ENCODE measurements at places on chromosomes 2 and 18.
A peak's percentile ranks its signal among the peaks of the same experiment; 100 is the strongest.

DNA sequence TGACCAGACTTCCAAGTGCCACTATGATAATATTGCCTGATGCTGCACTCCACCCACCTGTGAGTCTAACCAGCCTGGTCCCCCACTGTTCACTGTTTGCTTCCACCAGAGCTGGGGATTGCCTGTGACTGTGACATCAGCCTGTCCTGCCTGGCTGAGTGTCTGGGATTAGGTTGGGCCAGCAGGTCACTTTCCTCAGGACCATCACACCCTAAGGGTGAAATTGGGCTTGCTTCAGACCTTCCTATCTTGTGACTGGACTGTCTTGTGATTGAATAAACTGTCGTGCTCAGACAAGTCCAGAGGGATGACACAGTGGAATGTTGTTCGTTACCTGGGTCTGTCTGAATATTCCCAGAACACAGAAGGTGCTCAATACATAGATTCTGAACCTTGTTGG, 87.4 kb upstream of the HK2 start:
- no peak for DNase-seq

- no peak for DNase-seq
Observed at GRCh38 chr2:45867349-45867748, 215.9 kb downstream of the PRKCE start.

DNA sequence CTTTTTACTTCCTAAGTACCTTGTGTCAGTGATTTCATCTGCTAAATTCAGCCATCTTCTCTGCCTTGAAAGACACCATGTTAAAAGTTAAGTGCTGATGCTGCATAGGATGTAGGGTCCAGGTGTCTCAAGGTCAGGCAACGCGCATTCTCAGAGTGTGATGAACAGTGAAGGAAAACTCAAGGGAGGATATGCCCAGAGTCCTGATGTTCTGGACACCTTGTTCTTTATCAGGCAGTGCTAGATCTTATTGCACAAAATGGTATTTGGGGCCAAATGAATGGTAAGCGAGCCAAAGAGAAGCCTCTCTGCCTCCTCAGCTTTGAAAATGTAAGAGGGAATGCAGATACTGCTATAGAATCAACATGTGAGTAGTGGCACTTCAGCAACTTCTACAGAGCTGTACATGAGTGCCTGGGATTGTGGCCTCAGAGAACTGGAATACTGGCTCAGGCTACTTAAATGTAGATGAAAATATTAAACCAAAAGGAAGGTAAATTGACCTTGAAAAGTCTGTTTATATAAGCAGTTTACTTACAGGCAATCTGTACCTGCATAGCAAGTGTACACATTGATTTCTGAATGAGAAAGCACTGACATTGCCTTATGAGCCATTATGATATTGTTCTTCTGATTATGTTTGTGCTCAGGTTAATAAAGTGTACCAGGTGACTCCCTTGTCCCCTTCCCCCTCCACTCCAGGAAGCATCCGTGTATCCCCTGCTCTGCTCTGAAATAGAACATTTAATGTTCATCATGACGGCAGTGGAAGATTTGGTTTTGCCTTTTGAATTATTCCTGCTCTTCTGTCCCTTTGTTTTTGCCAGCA, 86.7 kb upstream of the RANBP2 start:
- DNase-seq: no peak

DNA sequence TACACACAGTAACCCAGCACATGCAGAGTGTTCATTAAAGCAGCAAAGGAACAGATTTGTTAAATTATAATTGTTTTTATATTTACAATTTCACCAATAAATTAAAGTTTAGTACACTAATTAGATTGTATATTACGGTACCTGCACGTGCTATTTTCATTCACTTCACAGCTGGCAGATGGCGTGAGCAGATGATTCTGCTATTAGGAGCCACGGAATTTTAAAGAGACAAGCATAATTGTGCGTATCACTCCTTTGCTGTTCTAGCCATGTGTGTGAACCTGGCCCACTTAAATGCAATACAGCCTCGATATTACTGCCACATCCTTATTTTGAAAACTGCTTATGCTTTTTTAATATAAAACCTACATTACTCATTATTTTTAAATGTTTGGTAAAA, 332.8 kb upstream of the SOX11 start:
- no peak for DNase-seq

DNA sequence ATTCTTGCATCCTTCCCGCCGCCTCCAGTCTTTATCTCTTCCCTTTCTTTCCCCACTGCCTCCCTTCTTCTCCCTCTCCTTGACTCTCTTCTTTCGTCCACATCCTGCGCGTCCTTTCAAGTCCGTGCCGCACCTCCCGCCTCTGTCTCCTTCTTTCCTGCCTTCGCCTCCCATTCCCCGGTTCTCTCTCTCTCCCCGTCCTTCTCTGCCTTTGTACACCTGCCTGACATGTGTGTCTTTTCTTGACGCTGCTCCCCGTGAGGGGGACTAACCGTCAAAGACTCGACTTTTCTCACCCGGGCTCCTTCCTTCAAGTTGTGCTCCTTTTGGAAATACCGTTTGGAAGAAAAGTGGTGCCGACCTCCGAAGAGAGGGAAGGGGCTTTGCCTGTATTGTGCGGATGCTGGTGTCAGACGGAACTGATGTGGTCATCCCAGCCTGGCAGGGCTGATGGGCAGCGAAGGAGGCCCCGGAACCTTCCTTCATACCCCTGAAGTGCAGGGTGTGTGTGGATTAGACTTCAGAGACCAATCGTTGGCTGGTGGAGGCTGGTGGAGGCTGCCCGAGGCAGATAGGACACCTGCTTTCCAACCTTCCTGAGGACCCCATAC, 879 bp downstream of the TMEM178A start:
- no peak for DNase-seq

DNA sequence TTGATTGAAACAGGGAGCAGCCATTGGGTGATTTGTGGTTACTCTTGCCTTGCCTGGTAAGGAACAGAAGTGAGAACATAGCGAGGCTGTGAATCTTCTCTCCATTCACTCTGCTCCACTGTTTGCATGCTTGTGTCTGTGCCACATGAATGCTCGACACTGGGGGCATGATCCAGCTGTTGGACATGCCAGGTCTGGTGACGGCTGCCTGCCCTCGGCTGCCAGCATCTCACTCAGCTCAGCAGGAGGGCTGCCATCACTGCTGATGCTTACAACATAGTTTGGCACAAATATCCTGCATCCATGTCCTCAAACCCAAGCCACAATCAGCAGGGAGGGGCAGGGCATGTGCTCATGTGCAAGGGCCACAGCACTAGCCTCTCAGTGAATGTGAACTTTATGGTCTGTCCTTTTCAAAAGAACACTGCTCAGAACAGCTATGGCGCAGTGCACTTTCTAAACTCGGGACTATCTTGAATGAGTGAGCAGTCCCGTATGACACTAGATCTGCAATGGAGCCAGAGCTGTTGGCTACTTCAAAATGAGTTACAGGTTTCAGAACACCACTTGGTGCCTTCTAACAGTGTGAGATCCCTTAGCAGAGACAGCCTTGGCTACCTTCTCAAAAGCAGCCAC, 126.3 kb downstream of the NRP2 start:
- DNase-seq: no peak

- DNase-seq: no peak
Observed at GRCh38 chr2:69184224-69184623, 171.2 kb downstream of the ANTXR1 start.

- DNase-seq: peak; percentile 65
Observed at GRCh38 chr2:25042321-25043240, 705 bp downstream of the EFR3B start.

DNA sequence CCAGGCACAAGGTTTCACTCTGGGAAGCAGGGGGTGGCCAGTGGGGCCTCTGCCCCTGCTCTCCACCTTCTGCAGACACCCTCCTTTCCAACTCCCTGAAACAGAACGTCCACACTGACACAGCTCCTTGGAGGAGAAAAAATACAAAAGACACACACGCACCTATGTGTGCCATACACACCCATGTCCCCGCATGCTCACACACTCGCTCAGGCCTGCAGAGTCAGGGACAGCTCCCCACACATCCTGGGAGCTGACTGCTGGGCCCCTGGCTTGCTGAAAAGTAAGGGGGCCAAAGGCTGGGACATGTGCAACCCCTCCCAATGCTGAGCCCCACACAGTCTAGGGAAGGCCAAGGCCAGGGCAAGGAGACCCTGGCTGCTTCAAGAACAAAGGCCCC, 200.5 kb downstream of the TNS1 start:
- no peak for DNase-seq

GRCh38 chr2:6864231-6864754, 1.4 kb downstream of the CMPK2 start:
- no peak for DNase-seq

DNA sequence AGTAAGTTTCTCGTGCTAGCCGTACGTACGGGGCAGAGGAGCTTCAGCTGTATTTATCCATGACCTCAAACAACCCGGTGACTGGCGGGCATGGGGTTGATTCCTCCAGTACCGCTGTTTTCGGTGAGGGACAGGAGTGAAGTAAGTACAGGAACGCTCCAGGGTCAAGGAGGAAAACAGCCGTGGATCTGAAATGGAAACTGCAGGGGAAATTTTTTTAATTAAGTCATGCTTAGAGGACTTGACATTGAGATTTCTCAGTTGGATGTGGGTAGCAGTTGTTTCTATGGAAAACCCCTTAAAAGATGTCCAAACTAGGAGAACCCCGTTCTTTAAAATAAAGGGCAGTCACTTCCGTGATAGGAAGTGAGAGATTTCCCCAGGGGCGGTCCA, 1.2 kb downstream of the RAB12 start:
- no peak for DNase-seq

- no peak for DNase-seq
Observed at GRCh38 chr2:31228717-31229116, 5.2 kb upstream of the EHD3 start.

GRCh38 chr2:71546275-71546638, 92.9 kb downstream of the DYSF start:
- DNase-seq: no peak

DNA sequence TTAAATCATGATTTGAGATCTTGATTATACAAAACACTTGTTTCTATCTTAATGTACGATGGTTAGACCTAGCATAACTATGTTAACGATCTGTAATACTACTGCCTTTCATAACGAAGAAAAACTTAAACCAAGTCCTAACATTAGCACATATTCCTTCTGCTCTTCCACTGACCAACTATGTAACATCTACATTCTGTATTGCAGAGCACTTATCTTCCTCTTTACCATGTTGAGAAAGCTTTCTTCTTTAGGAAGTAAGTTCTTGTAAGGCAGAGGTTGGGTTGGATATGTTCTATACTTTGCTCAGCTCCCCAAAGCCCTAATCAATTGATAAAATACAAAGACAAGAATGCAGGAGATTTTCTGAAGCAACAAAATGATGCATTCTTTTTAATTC, 7.9 kb upstream of the ZNF407 start:
- no peak for DNase-seq

GRCh38 chr2:217361483-217361880, 501.6 kb upstream of the TNP1 start:
- no peak for DNase-seq

- DNase-seq: no peak
Observed at GRCh38 chr18:8754995-8755960, 49.9 kb downstream of the MTCL1 start.

DNA sequence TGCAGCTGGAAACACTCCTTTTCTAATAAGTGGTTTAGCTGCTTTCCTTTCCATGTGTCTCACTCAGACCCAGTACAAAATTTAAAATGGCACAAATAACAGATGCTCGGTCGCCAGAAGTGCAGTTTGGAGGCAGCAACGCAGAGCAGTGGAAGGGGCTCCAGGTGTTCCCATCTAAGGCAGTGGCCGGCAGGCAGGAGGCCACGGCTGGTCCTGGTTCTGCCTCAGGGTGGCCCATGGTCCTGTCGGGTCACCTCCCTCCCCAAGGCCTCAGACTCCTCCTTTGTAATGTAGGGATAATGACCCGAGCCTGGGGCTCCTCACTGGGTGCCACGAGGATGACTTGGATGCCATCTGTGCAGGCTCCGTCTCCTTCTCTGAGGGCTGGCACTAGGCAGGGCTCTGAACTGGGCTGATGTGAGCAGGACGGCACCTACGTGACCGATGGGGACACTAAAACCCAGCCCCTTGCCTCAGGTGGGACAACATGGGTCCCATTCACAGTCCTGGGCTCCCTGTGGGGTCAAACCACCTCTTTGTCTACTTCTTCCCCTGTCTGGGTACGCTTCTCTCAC, 80.9 kb upstream of the SLC66A3 start:
- DNase-seq: no peak

GRCh38 chr18:55264108-55264507, 304.8 kb upstream of the CCDC68 start:
- DNase-seq: no peak

DNA sequence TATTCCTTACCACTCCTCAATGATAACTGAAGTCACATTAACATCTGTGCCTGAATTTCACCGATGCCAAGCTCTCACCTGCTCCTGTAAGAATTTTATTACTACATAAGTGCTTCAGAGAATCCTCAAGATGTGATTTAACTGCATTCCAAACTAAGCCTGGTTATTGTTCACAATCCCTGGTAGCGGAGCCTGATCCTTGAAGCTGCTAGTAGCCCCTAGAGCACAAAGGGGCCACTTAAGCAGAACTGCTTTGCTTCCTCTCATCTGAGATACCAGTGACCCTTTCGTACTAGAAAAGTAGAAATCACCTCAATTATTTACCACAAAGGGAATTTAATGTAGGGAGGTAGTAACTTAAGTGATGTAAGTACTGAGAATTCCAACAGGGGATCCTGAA, 529.6 kb downstream of the CPS1 start:
- no peak for DNase-seq

DNA sequence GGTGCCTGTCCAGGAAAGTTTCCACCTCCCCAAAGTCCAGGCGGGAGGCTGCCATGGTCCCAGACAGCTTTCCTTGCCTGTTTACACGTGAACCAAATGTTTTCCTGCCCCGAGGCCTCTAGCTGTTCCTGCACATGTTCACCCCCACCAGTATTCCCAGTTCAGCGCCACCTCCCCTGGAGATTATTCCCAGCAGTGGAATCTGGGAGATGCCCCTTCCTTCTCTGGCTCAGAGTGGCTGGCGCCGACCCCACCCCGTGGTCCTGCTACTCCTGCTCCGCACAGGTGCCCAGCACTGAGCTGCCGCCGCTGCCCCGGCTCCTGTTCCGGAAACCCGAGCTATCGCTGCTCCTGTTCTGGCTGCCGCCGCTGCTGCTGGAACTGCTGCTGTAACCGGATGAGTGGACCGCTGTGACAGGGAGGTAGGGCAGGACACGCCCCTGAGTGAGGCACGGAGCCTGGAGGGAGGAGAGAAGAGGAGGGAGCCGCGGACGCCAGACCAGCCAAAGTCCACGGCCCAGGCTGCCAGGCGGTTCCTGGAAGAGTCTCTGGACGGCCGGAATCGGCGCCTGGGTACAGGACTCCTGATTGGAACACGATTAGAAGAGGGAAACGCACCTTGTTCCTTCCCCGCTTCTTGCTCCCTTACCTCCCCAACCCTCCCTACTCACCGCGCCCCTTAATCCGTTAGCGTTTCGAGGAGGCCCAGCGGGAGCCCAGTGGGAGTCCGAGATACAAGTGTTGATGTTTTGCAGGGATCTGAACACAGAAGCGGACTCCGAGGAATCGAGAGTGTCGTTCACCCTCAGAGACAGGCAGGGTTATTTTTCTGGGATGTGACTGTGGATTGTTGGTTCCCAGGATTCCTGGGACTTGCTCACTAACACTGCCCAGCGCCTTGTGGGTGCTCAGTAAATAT, at the start of gene PDE11A:
PDE11A (minus strand) TSS at position 395 of the 919 bp plus-strand sequence; CDS start at position 55, 340 bp downstream.
- DNase-seq: peak; percentile 7
